ENCODE measurements at places on chromosomes 12 and 14.

- no peak for DNase-seq
These were observed 42.3 kb downstream of the DPF3 start for GRCh38 chr14:72851635-72852034.

- no peak for DNase-seq
These were observed 102.3 kb downstream of the ITPR2 start for GRCh38 chr12:26730481-26731350.

- DNase-seq = no peak
These were observed 214.5 kb downstream of the BTG1 start for GRCh38 chr12:91931111-91931510.

- DNase-seq = no peak
These were observed 59.1 kb upstream of the SLC6A13 start for GRCh38 chr12:321606-322326.

DNA sequence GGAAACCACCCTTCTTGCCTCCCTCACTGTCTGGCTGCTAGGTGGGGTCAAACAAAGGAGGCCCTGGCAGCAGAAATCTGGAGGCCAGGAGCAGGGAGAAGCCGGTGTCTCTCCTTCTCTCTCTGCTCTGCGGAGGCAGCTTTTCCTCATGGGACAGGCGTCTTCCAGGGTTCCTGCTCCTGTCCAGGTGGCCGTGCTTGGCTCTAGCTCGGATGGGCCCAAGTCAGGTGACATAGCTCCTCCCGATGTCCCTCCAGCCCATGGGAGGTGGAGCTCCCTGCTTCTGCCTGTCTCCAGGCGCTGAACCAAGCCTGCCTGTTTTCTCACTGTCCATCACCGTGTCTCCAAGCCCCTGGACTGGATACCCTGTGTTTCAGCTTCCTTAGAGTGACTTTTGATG is 30.5 kb upstream of the FZD10 start:
- DNase-seq = no peak

- no peak for DNase-seq
These were observed 42.4 kb downstream of the ERH start for GRCh38 chr14:69355607-69356281.

- no peak for DNase-seq
These were observed 52.0 kb downstream of the WSCD2 start for GRCh38 chr12:108181095-108181454.

DNA sequence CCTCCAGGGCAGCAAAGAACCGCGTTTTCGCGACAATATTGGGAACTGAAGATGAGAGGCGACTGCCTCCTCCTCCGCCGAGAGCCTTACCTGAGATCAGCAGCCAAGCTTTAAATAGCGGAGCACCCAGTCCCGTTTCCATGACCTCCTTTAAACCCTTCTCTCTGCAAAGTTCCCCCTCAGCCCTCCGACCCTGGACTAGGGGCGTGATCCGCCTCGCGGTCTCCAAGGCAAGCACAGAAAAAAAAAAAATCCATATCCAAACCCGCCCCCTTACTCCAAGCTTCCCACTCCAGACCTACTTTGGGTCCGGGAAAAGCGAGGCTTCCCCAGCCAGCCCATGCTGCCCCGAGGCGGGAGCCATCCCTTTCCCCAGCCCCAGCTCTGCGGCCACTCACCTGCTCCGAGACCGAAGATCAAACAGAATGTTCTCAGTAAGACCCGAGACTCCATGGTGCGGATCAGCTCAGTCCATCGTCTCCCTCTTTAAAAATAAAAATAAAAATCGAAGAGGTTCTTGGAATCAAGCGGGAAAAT is 630 bp downstream of the NELL2 start:
- peak; percentile 38 for DNase-seq

DNA sequence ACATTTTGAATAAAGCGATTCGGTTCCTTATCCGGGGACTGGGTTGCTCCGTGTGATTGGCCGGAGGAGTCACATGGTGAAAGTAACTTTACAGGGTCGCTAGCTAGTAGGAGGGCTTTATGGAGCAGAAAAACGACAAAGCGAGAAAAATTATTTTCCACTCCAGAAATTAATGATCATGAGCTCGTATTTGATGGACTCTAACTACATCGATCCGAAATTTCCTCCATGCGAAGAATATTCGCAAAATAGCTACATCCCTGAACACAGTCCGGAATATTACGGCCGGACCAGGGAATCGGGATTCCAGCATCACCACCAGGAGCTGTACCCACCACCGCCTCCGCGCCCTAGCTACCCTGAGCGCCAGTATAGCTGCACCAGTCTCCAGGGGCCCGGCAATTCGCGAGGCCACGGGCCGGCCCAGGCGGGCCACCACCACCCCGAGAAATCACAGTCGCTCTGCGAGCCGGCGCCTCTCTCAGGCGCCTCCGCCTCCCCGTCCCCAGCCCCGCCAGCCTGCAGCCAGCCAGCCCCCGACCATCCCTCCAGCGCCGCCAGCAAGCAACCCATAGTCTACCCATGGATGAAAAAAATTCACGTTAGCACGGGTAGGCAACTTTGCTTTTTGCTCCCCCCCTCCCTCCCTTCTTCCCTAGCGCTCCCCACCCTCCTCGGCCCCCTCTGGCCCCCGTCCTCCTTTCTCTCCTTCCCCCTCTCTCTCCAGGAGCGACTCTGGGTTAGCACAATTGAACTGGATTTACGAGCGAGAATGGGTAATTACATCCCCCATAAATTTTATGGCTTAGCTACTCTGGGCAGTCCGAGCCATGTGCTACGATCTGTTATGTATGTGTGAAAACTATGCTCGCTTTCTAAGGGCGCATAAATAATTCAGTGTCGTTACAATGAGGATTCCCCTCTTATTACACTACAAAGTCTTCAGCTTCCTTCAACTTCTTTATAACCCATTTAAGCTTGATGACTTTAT is at the start of gene HOXC4:
HOXC4 (plus strand) TSS at position 85 of the 991 bp plus-strand sequence; CDS start at position 173, 88 bp downstream.
- DNase-seq = peak; percentile 81

GRCh38 chr14:21680072-21680471 is 6.5 kb upstream of the OR4E1 start:
- DNase-seq = no peak

DNA sequence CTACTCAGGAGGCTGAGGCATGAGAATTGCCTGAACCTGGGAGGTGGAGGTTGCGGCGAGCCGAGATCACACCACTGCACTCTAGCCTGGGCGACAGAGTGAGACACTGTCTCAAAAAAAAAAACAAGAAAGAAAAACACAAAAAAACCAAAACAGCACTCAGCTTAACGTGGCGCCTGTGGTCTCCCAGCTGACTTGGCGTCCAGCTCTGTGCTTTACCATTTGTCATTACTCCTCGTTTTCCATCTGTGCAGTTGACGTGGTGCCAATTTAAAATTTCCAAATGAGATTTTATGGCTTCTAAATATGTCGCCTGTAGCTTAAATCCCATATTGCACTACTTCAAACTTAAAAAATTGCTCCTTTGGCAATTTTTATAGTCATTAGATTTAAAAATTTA is 2.0 kb downstream of the MGP start:
- DNase-seq = no peak

DNA sequence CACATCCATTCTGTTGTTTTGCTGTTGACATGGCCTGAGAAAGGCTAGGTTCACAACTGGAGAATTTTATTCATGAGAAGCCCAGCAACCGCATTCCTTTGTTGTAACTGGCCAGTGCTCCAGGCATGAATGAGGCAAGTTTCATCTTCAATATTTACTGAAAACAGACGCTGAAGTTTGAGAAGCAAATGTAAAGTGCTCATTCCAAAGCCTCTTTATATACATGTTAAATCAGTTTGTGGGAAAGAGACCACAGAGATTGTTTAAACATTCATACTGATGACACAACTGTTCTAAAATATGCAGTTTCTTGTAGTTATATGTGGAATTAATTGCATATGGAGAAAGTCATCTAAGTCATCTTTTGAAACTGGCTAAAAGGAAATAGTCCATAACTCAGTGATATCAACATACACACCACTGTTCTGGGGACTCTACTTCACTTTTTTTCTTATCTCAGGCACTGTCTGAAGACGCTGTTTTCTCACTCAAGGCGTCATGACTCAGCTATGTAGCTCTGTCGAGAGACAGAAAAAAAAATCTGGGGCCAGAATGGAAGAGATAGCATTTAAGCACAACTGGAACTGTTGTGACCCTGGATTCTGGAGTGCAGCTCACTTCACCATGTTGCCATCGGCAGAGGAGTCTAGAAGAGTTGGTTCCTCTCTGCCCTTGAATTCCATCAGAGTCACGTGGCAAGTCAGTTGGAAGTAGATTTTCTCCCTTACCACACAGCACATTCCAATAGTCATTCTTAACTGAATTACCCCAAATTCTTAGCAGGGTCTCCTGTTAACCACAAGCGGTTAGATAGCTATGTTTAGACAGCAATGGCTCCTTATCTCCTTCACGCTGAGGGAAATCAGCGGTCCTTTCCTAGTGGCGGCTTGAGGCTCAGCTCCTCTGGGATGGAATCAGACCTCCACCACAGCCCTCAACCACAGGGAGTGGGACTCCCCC is 258.4 kb upstream of the HMGA2 start:
- DNase-seq = no peak

DNA sequence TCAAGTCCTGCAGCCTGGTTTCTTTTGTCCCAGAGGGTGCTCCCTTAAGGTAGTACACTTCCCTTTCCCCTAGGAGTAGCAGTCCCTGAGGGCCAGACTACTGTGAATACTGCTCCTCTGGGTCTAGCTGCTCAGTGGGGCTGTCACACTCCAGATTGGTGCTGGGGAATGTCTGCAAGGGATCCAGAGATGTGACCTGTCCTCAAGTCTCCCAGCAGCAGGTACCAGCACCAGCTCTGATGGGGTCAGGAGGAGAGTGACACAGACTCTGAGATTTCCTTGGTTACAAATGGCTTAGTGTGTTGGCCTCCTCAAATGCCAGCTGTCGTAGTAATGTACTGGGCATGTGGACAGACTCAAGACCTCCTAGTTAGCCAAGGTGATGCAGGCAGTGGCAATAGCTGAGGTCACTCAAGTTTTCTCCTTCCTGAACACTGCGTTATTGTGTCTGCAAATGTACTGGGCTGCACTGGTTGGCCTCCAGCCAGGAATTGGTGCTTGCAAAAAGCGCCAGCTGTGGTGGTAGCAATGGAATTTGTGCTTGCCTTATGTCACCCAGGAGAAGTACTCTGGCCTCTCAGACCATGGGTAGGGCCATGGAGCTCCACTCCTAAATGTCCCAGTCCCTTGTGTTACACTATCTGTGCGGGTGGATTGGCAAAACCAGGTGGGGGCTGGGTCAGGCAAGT is 36.4 kb upstream of the AEBP2 start:
- DNase-seq = no peak

DNA sequence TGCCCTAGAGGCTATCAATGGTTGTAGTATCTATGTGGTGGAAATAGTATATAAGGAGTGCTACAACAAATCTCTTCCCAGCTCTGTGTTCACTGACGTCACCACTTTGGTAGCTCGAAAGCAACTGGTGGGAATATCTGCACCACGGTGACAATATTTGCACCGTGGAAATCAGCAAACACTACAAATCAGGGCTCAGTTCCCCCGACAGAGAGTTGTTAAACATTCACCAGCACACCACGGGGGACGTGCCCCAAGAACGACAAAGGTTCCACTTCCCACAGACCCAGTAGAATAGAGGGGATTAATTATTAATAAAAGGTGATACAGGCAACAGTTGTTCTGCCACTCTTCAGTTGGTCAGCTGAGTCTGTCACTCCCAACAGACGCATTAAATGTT is 98.4 kb downstream of the CCDC60 start:
- DNase-seq = no peak

- no peak for DNase-seq
These were observed 43.7 kb upstream of the TMED10 start for GRCh38 chr14:75220156-75220555.

DNA sequence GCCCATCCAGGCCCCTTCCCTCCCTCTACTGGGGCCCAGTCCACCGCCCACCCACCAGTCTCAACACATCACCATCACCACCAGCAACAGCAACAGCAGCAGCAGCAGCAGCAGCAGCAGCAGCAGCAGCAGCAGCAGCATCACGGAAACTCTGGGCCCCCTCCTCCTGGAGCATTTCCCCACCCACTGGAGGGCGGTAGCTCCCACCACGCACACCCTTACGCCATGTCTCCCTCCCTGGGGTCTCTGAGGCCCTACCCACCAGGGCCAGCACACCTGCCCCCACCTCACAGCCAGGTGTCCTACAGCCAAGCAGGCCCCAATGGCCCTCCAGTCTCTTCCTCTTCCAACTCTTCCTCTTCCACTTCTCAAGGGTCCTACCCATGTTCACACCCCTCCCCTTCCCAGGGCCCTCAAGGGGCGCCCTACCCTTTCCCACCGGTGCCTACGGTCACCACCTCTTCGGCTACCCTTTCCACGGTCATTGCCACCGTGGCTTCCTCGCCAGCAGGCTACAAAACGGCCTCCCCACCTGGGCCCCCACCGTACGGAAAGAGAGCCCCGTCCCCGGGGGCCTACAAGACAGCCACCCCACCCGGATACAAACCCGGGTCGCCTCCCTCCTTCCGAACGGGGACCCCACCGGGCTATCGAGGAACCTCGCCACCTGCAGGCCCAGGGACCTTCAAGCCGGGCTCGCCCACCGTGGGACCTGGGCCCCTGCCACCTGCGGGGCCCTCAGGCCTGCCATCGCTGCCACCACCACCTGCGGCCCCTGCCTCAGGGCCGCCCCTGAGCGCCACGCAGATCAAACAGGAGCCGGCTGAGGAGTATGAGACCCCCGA is 6.8 kb upstream of the RNU7-1 start:
- peak; percentile 78 for DNase-seq

- DNase-seq = peak; percentile 69
These were observed at the start of gene NID2 for GRCh38 chr14:52068615-52069306. Gene NID2, minus strand, starts transcription at chr14:52069059. Its CDS starts 65 bp downstream, at chr14:52068994.

DNA sequence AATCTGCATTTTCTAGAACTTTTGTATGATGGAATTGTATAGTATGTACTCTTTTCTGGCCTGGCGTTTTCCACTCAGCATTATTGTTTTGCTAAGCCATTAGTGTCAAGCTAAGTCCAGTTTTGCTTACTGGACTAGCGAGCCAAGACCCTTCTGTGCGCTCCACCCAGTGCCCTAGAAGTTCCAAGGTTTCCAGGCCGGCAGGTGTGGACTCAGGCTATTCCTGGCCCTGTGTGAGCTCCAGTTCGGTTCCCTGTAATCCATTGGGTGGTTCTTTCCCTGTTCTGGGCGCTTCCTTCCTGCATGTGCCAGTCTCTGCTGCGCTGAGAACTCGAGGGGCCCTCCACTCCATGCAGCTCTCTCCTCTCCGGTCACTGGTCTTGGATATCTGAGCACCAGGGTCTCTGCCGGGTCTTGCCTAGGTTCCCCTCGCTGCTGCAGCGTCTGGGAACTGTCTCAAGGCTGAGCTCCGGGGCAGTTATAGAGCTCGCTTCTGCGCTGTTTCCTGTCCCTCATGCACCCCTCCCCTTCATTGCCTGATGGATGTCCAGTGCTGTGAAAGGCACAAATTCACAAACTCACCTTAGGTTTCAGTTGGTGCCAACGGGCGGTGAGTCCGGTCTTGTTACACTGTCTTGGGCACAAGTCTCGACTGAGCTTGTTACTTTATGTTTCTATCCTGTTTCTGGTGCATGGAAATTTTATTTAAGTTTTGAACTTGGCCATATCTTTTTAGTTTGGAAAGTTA is 100.8 kb downstream of the ADGRD1 start:
- DNase-seq = no peak

- DNase-seq = no peak
These were observed 31.2 kb upstream of the MED13L start for GRCh38 chr12:116308647-116309046.

GRCh38 chr12:13811061-13811460 is 170.3 kb downstream of the GRIN2B start:
- no peak for DNase-seq
